ENCODE measurements at places on chromosomes 2 and 18.

GRCh38 chr2:143468341-143468888 lies 339.2 kb downstream of the ARHGAP15 start:
- DNase-seq = no peak

- no peak for DNase-seq
Measured at GRCh38 chr2:160271171-160272086, 71.4 kb upstream of the ITGB6 start.

- DNase-seq = no peak
Measured at GRCh38 chr2:196249171-196249570, 77.8 kb upstream of the STK17B start.

DNA sequence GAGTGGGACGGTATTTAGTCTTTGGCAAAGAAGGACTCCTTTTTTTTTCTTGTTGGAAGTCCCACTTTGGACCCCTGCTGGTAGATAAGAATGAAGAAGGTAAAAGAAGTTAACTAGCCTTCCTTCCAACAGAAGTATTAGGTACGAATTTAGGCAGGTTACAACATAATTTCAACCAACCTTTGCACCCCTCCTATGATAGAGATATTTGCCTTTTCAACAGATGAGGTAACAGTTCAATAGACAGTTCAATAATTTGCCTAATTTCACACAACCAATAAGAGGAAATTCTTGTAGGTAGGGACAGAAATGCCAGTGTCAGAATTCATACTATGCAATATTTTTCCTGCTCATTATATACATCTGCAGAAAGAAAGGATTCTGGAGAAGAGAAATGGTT lies 100.8 kb downstream of the CCDC141 start:
- no peak for DNase-seq
